ENCODE measurements at places on chromosomes 12 and 14.

DNA sequence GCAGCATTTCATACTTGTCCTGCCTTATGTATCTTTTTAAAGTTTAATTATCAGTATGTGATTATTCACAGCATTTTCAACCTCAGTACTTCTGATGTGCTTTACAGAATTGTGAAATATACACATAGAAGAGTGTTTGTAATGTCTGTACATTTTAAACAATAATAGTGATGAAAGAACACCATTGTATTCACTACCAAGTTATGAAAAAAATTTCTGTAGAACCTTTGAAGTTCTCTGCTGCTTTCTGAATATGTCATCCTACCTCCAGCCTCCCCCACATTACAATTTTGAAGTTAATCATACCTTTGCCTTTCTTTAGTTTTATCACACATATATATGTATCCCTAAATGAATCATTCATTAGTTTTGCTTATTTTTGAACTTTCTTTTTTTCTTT, 24.8 kb downstream of the FRMD6 start:
- no peak for DNase-seq

DNA sequence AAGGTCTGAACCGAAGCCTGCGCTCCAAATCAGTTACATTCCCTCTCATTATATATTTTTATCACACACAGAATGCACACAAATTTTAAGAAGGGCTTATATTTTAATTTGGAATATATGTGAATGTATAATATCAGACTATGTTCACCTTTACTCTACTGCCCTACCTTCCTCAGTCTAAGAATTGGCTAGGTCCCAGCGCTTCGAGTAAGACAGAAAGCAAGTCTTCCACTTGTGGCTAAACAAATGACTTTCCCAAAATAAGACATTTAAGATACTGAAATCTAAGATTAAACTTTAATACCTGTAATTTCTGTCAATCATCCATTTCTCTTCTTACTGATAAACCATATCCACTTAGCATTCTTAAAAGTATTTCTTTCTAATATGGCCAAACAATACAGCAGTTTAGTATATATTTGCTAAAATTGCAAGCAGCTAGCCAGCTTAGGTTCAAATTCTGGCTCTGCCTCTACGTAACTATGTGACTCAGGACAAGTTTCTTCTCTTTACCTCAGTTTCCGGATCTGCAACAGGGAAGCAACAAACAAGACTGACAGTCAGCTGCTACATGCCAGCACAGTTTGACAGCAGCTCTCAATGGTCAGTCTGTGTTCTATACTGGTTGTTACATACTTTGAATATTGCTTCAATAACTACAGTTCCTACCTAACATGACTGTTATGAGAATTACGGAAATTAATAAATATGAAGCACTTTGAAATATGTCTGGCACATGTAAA, 2.0 kb downstream of the INTS13 start:
- DNase-seq = no peak

GRCh38 chr12:124169577-124170284, 125.2 kb upstream of the RFLNA start:
- no peak for DNase-seq

- DNase-seq = no peak
Observed at GRCh38 chr14:101843665-101844064, 82.2 kb downstream of the PPP2R5C start.

DNA sequence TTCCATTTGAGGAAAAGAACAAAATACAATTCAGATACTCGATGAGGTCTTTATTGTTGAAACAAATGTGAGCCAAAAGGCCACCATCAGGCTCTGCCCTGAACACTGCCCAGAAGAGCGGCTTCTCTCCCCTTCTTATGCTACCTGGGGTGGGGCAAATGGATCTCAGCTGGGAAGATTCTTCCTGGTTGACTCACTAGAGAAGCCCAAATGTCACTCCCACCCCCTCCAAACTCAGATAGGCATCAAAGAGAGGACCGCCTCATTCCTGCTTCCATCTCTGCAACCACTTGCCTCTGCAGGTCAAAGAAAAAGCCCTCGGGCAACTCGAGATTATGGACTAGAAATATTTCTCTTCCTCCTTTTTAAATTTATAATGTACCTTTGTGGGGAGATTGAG, 55.8 kb downstream of the TBX3 start:
- no peak for DNase-seq

DNA sequence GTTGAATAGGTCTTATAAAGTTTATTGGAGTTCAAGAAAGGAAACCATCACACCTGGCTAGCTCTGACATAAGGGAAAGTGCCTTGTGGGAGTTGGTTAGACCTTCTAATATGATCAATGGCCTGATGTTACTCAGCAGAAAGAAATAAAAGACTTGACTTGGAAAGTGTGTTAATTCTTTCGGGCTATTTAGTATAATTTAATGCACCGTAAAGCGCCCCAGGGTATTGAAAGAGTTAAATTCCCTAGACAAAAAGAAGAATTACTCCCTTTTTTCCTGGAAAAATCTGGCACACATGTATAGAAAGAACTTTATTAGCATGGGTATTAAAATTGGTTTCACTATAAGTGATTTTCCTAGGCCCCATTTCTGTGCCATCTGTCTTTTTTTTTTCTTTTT, 1125.7 kb upstream of the FLRT2 start:
- no peak for DNase-seq

DNA sequence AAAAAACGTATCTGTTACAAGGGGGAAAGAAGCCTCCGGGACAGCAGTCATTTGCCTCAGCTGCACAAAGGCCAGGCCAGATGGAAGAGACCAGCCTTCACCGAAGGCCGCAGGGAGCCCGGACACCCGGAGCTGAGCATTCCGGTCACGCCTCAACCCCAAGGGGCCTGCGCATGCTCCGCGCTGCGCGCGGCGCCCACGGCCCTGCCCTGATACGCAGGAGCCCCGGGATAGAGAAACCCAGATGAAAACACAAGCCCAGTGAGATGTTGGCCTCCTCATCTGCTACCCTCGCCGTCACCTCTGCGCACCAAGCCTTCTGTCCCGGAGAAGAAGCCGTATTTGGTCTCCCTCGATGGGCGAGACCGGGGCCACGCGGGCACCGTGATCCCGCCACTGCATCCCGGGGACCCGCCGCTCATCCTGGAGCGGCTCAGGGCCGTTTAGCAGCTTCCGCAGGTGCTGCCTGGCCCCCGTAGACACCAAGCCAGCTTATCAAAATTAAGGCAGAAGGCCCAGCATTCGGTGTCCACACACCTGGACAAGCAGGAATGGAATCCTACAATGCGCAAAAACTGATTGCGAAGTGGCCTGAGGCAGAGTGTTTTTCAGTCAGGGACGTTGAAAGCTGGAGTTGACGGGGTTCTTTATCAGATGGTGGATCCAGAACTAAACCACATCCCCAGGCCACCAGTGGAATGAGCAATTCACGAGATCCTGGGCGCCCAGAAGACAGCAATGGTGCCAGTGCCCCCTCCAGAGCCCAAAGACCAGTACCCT, 2.6 kb downstream of the OR8S1 start:
- no peak for DNase-seq

GRCh38 chr14:94058674-94059138, 22.3 kb downstream of the DDX24 start:
- no peak for DNase-seq

DNA sequence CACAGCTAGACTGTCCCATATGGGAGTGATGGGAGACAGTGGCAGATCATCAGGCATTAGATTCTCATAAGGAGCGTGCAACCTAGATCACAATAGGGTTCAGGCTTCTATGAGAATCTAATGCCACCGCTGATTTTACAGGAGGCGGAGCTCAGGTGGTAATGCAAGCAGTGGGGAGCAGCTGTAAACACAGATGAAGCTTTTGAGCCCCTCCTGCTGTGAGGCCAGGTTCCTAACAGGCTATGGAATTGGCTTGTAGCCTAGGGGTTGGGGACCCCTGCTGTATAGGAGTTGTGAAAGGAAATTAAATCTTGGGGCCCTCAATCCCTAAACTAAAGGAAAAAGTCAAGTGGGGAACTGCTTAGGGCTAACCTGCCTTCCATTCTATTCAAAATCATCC, 29.6 kb downstream of the ADIPOR2 start:
- no peak for DNase-seq

- DNase-seq = no peak
Observed at GRCh38 chr12:68831751-68832503, 23.9 kb downstream of the MDM2 start.

GRCh38 chr12:128075332-128075731, 191.6 kb upstream of the TMEM132C start:
- DNase-seq = no peak

- no peak for DNase-seq
Observed at GRCh38 chr14:58541633-58542022, 96.1 kb upstream of the DACT1 start.

DNA sequence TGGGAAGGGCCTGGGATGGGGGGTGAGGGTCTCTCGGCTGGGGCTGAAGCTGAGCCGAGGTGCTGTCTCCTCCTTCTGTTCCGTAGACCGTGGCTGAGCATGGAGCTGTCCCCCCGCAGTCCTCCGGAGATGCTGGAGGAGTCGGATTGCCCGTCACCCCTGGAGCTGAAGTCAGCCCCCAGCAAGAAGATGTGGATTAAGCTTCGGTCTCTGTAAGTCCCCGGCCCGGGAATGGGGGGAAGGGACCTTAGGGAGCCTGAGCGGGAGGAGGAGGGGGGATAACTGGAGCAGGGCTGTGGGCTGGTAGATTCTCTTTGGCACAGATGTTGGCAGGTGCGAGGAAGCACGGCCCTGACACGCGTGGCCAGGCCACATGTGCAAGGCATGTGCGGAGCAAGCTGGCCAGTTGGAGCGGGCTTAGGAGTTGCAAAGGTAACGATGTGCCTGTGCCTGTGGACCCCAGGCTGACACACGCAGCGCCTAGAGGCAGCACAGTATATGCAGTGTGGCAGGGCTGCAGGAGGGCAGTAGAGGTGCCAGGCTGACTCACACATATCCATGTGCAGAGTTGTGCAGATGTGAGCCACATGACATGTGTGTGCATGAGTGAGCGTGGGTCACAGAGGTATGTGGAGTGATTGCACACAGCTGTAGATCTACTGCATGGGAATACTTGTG, 512 bp downstream of the PDE1B start:
- no peak for DNase-seq

DNA sequence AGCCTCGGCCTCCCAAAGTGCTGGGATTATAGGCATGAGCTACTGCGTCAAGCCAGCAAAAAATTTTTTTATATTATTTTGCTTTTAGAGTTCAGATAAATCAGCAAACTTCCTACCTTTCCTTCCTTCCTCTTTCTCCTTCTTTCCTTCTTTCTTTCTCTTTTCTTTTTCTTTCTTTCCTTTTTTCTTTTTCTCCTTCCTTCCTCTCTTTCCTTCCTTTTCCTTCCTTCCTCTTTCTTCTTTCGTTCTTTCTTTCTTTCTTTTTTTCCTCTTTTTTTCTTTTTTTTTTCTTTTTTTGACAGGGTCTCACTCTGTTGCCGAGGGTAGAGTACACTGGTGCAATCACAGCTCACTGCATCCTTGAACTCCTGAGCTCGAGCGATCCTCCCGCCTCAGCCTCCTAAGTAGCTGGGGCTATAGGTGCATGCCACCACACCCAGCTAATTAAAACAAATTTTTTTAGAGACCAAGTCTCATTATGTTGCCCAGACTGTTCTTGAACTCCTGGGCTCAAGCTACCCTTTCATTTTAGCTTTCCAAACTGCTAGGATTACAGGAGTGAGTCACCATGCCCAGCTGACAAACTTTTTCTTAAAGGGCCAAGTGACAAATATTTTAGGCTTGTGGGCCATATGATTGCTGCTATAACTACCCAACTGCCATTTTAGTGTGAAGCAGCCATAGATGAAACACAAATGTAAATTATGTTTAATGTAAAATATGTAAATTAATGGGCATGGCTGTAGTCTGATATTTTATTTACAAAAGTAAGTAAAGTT, 7.1 kb upstream of the WASHC4 start:
- DNase-seq = no peak

Measured in left cardiac atrium (tissue), 4 donors.